Gastroesophageal sphincter (tissue), 4 donors: ENCODE measurements at places on chromosomes 1 and 21. TPM values are rescaled to one million over a fixed set of nuclear protein-coding genes. Genes with fewer than 3 reads are reported as not detected.

The FAM72D gene
- not detected for total RNA-seq

The TNFRSF1B gene
- total RNA-seq = 10.9 TPM

The STIL gene
- 0.40 TPM for total RNA-seq

The PIGV gene
- 30.0 TPM for total RNA-seq

The RGS2 gene
- 460 TPM for total RNA-seq

DNA sequence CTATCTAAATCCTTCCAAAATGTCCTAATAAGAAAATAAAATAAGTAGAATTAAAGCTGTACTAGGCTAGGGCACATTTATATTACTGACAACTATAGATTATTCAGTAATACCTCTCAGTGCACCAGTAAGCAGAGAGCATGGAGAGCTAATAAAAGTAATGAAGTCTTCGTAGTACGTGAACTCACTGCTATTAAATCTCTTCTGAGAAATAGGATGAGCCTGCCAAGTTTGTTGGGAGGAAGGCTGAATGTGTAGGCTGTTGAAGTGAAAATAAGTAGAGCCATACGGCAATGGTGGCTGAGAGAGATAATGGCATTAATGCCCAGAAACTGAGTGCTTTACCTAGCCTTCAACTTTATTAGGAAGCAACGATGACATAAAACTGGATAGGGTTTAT, 73.9 kb upstream of the NR5A2 start:
- no peak overlapping the region for H3K4me3 ChIP-seq
- no peaks in the 10 kb centered on the region for H3K36me3 ChIP-seq
- no peak for ATAC-seq
- no peaks in the 10 kb centered on the region for H3K27me3 ChIP-seq

DNA sequence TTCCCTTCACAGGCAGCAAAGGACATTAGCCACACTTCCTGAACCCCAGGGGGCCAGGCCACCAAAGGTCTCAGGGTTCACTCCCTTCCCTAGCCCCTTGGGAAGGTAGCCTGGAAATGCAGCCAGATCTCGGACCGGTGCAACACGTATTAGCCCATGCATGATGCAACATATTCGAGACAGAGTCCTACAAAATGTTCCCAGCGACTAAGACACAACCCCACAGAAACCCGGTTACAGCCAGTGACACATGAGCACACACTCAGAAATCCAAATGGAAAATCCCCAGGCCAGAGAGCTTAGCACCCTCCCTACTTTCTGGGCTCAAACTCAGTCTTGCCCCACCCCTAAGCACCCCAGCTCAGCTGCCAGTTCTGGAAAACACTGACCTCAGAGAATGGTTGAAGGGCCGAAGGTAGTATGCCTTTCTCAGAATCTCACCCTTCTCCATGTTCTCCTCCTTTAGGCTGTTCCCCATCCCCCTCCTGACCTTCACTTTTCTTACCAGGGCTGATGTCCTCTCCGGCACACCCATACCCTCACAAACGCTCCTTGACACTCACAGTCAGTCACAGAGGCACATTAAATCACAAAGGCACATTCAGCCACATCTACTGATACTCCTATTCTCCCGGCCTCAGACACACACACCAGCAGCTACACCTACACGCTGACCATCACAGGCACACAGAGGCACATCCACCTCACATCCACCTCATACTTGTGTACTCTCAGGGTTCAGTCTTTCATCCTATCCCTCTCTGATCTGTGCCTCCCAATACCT, at the start of gene TSPAN1:
TSPAN1 (plus strand) TSS at position 640 of the 784 bp plus-strand sequence. CDS start 6,021 bp downstream, outside the sequence.
- H3K4me3 ChIP-seq = no peak within 1 kb of the TSS
- peak within 1 kb of the TSS; percentile 55 for H3K27ac ChIP-seq
- H3K27me3 ChIP-seq = no peaks in the 10 kb centered on the region
- peaks cover 57% of the 10 kb centered on the region for H3K4me1 ChIP-seq

DNA sequence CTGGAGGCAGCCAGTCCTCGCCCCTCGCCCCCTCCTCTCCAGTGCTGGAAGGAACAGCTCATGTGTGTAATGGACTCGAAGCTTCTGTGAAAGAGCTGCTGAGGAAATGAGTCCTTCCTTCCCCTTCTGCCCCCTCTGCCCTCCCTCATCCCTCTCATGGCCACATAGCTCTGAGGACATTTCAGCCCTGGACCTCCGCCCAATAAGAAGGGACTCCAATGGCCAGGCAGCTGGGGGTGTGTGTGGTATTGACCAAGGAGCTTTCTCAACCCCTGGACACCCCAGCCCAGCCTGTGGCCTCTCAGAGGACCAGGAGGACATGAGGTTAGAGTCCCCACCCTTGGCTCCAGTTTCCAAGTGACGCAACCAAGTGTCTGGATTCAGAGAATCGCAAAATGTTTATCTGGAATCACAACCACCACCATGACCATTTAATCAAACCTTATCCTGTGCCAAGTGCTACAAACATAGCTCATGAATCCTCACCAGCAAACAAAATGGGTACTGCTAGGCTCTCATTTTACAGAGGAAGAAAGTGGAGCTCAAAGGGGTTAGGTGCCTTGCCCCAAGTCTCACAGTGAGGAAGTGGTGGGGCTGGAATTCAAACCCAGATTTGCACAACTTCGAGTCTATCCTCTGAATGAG, 47.8 kb upstream of the ECE1 start:
- peak; percentile 89 for ATAC-seq
- peaks cover 86% of the 10 kb centered on the region for H3K4me1 ChIP-seq
- peak overlapping the region; percentile 96 for H3K27ac ChIP-seq

DNA sequence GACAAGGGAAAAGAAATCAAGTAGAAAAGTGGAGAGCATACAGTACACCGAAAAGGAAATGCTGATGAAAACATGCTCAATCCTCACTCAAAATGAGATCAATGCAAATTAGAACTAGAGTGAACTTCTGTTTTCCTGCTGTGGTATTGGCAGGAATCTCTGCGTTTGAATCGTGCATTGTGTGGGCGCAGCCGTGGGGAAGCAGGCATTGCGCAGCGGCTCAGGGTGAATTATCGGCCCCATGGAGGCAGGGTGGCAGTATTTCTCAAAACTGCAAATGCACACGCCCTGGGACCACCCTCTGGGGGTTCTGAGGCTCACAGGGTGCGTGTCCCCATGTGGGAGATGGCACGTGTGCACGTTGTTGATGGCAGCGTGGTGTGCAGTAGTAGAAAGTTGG, 140.6 kb downstream of the PEX14 start:
- H3K36me3 ChIP-seq = no peaks in the 10 kb centered on the region
- no peak overlapping the region for H3K4me3 ChIP-seq
- ATAC-seq = no peak
- H3K4me1 ChIP-seq = no peaks in the 10 kb centered on the region

GRCh38 chr1:178941849-178942248, 71.0 kb upstream of the ANGPTL1 start:
- H3K36me3 ChIP-seq = no peaks in the 10 kb centered on the region
- H3K27me3 ChIP-seq = no peaks in the 10 kb centered on the region
- peaks cover 62% of the 10 kb centered on the region for H3K4me1 ChIP-seq
- H3K4me3 ChIP-seq = no peak overlapping the region
- H3K27ac ChIP-seq = no peak overlapping the region
- no peak for ATAC-seq

- no peak overlapping the region for H3K27ac ChIP-seq
- no peak for ATAC-seq
- peaks cover 52% of the 10 kb centered on the region for H3K27me3 ChIP-seq
- H3K4me1 ChIP-seq = no peaks in the 10 kb centered on the region
- H3K36me3 ChIP-seq = no peaks in the 10 kb centered on the region
- no peak overlapping the region for H3K4me3 ChIP-seq
Measured at GRCh38 chr1:4058706-4059105, 158.6 kb upstream of the C1orf174 start.

DNA sequence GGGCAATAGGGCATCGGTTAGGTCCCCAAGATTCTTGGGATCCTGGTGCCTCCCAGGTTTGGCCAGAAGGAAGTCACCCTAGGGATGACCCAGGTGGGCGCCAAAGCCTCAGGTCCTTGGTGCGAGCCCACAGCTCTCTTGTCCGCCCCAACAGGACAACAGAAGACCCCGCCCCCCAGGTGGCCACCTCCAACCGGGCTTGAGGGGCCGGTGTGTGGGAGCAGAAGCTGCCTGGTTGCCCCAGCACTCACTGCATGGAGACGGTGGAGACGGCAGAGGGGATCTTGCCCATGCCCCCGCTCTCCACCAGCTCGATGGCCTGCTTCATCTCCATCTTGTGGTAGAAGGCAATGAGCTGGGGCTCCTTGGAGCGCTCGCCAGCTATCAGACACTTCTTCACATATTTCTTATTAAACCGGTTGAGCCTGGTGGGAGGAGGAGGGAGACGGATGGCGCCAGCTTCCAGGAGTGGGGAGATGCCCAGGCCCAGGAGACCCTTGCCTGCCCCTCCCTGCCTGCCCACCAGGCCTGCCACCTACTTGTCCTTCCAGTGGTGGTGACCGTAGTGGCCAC, 52.7 kb downstream of the SLC9A1 start:
- H3K27ac ChIP-seq = no peak overlapping the region
- H3K4me1 ChIP-seq = peaks cover 42% of the 10 kb centered on the region
- ATAC-seq = no peak
- no peak overlapping the region for H3K4me3 ChIP-seq
- H3K27me3 ChIP-seq = no peaks in the 10 kb centered on the region
- peaks cover 53% of the 10 kb centered on the region for H3K36me3 ChIP-seq
